ENCODE measurements at places on chromosomes 1 and 21.

DNA sequence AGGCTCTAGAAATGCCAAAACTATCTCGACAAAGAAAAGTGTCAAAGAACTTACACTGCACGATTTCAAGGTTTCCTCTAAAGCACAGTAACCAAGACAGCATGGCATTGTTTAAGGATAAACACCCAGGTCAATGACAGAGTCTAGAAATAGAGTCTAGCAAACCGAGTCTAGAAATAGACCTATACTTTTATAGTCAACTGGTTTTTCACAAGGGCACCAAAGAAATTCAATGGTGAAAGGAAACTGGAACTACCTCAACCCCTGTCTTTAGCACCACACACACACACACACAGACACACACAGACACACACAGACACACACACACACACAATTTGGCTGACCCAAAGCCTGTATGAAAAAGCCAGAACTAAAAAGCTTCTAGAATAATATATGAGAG is 67.1 kb upstream of the PGBD5 start:
- DNase-seq: no peak

- DNase-seq: no peak
Observed at GRCh38 chr1:161805399-161806197, 39.5 kb downstream of the ATF6 start.

DNA sequence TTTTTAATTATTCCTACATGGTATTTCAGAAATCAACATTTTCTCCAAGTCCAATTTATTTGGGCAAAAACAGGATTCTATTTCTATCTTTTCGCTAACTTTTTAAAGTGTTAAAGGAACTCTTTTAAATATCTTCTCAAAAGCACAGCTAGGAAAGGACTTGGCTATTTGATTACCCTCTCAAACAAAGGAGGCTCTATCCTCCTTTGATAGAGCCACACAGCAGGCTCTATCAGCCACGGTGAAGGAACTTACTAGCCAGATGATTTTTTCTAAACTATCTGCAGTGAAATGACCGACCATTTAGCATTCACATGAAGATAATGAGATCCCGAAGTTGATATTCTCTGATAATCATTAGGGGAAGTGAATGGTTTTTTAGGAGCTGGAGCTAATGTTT is 9.1 kb downstream of the ANGPTL7 start:
- DNase-seq: no peak

- DNase-seq: peak; percentile 41
Observed at GRCh38 chr1:59595774-59596173, 219.0 kb upstream of the HOOK1 start.

- DNase-seq: peak; percentile 54
Observed at GRCh38 chr1:37574834-37575480, 18.2 kb downstream of the DNALI1 start.

GRCh38 chr1:57404884-57405283 is 19.0 kb downstream of the DAB1 start:
- no peak for DNase-seq

DNA sequence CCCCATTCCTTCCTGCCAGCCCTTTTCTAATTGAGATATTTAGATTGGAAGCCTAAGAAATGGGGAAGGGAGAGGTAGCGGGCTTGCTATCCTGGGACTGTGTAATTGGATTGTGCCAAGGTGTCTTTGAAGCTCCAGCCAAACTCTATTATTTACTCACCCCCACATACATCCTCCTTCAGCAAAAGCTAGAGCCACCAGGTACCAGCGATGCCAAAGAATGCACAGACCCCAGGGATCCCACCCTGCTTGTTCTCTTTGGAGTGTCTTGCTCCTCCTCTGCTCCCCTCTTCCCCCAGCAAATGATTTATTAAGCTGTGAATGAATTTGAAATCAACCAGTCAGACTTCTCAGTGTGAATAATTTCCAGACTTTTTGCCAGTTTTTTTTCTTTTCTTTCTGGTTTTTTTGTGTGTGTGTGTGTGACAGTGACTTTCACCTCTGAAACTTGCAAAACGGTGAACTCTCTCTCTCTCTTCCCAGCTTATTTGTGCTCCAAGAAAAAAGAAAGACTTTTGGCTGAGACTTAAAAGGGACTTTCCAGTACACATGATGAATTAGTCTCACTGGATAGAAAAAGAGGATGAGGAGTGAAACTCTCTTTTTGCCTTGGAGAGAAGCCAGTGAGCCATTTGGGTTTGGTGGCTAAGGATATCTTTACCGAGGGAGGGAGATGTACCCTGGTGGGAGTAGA is 1.8 kb downstream of the VASH2 start:
- DNase-seq: no peak

DNA sequence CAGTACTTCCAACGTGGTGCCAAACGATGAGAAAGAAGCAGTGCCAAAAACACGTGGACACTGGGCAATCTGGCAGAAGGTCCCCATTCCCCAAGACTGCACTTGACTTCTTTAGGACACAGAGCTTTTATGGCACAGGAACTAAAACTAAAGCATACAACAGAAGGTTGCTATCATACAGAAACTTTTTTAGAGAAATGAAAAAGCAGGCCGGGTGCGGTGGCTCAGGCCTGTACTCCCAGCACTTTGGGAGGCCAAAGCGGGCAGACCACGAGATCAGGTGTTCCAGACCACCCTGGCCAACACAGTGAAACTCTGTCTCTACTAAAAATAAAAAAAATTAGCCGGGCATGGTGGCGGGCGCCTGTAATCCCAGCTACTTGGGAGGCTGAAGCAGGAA is 43.0 kb downstream of the GNB1 start:
- no peak for DNase-seq

- DNase-seq: peak; percentile 24
Observed at GRCh38 chr1:100943533-100943932, 47.6 kb downstream of the SLC30A7 start.

DNA sequence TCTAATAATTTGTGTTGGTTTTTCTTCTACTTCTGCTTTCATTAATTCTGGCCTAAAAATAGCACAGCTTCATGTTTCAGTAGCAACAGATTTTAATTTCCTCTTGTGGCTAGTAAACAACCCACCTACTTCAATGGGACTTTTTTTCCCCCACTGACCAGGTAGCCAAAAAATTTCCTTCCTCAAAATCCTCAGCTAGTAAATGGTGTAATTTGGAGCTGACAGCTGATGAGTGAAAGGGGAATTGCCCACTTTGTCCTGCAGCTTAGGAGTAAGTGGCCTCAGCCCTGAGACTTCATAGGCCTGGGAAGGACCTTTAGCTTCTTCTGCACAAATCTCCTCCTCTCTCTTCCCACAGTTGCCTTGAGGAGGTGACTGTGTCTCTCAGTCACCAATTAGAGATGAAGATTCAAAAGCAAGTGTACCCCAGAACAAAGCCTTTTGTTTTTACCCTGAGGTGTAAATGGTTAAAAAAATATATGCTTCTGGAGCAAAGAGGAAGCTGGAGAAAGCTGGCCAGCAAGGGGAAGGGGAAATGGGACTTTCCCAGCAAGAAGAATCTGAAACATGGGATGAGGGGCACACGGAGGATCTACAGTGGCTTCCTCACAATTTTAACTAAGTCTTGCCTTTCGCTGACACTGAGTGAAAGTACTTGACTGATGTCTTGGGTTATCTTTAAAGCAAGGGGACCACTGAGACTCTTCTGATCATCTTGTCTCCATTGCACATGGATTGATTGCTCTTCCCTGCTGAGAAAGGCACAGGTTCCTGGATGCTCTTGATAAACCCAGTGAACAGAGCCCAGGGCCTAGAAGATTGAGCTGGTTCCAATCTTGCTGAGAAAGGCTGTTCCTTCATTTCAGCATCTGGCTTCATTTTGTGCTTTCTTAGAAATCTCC is 35.8 kb upstream of the VCAM1 start:
- DNase-seq: no peak

DNA sequence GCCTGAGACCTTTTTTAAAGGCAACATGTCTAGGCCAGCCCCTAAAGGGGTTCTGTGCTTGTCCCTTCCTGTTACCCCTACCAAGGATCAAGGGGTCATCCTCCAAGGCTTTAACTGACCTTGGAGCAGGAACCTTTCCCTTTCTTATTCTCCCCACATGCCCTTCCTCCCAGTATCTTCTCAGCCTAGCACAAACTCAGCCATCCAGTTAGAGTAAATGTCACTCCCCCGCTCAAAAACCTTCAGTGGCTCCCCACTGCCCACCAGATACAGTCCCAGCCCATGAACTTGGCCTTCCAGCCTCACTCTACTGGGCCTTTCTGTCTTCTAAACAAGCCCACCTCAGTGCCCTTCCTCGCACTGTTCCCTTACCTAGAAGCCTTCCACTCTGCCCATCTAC is 8.8 kb downstream of the C1QB start:
- no peak for DNase-seq

GRCh38 chr1:80917826-80918225 is 882.9 kb upstream of the ADGRL2 start:
- no peak for DNase-seq

DNA sequence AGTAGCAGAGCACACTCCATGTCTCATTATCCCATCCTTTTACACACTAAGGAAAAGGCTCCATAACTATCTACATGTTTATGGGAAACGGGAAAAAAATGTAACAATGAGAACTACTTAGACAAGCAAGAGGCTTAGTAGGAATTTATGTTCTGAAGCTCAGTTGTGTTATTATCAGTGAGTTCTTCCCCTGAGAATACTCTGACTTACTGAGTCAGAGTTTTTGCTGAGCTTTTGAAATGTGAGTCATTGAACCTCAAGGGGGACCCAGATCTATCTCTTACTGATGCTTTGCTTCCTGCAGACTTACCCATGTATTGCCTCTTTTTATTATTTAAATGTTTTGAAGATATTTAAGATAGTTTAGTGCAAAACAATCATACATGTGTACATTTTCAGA is 20.1 kb downstream of the CFHR5 start:
- DNase-seq: peak; percentile 82

- peak; percentile 81 for DNase-seq
Observed at GRCh38 chr1:54153535-54154439, 987 bp upstream of the CDCP2 start.

DNA sequence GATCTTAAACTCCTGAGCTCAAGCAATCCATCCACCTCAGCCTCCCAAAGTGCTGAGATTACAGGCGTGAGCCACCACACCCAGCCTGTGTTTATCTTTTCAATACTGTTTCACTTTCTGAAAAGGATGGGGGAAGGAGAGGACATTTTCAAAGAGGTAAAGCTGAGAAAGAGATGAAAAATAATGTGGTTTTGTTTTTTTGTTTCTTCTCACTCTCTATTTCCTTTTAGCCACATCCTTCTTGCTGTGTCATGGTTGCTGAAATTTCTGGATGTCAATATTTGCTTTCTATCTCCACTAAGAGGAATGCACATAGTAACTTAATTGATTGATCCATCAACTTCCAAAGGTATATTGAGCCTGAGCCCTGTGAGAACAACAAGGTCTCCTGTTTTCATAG is 6.4 kb upstream of the C1orf21 start:
- no peak for DNase-seq
